ENCODE measurements at places on chromosomes 3 and 15.

GRCh38 chr3:153026026-153026425 is 136.0 kb upstream of the RAP2B start:
- DNase-seq: no peak

DNA sequence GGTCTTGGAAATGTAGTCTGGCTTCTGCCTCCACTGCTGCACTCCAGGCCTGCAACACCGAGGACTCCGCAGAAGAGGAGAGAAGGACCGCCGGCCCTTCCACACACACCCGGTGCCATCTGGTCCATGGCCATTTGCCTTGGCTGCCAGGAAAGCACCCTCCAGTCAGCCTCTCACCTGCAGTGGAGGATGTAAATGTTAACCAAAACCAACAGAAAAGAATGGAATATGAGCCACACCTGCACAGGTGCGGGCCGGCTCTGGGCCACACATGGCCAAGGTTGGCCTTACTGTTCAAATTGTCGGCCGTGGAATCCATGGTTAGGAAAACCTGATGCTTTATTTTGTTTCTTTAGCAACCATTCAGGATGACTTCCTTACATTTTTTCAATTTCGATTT is 178.3 kb upstream of the C2CD4B start:
- DNase-seq: peak; percentile 13

DNA sequence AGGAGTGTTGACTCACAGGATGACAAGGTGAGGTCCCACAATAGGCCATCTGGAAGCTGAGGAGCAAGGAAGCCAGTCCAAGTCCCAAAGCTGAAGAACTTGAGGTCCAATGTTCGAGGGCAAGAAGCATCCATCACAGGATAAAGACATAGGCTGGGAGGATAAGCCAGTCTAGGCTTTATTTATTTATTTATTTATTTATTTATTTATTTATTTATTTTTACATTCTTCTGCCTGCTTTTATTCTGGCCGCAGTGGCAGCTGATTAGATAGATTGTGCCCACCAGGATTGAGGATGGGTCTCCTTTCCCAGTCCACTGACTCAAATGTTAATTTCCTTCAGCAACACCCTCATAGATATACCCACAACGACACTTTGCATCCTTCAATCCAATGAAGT is 472.2 kb upstream of the DPPA4 start:
- no peak for DNase-seq

DNA sequence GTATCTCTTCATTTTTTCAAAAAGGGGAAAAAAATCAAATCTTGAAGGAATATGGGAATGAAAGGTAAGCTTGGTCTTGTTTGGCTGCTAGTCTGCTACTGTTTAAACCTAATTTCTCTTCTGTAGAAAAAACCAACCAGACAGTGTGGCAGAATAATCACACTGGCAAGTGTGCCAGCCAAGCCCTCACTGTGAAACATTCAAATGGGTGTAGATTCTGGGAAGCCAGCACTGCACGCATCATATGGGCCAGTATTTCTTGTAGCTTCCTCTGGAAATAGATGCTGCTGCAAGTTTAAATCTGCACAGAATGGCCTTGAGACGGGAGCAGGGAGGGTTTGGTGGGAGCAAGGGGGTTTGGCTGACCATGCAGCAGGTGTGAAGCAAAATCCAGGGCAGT is 62.1 kb downstream of the POMGNT2 start:
- peak; percentile 74 for DNase-seq

DNA sequence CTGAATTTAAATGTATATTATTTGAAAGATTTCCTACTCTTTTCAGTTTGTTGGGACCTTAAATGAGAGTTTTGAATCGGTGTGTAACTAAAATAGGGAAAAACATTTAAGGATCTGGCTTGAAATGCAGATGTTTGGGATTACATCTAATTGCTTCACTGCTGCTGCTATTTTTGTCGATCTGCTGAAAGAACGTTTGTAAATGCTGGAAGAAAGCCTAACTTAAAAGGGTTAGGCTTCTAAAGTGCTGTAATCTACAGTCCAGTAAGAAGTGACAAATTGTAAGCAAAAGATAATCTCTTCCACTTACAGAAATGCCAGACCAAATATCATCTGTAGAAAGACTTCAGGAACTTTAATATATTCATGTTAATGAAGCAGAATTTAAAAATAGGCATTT is 691.6 kb downstream of the ZNF385D start:
- no peak for DNase-seq

GRCh38 chr3:88151358-88151757 is 1.6 kb downstream of the C3orf38 start:
- DNase-seq: no peak

DNA sequence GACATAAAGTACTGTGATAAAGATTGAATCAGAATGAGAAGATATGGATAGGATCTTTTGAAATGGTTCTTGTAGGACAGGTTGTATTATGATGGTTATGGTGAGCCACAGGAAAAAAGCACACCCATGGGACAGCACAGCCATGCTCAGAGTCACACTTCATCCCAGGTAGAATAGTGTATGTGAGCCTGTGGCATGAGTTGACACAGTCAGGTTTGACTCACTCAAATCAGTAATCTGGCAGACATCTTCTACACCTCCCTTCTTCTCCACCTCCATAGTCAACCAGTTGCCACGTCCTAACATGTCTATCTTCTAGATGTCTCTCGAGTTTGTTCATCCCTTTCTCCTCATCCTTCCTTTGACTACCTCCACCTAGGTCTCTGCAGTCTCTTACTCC is 176.0 kb downstream of the RBMS3 start:
- DNase-seq: no peak

- DNase-seq: no peak
Measured at GRCh38 chr15:83588441-83588840, 65.5 kb upstream of the ADAMTSL3 start.

DNA sequence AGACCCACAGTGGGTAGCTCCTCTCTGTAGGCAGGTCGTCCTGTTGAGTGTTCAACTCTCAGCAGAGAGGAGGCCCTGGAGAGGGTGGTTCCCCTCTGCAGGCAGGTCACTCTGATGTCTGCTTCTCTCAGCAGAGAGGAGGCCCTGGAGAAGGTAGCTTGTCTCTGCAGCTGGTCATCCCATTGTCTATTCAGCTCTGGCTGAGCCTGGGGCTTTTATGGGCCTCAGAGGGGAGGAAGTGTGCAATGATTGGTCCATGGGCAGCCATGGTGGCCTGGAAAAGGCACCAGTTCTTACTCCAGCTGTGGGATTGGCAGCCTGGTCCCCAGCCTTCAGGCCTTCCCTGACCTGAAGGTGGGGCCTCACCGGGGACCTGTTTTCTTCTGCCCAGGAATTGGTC is 52.9 kb downstream of the PPCDC start:
- no peak for DNase-seq

- no peak for DNase-seq
Measured at GRCh38 chr3:161977850-161978249, 481.2 kb downstream of the OTOL1 start.

DNA sequence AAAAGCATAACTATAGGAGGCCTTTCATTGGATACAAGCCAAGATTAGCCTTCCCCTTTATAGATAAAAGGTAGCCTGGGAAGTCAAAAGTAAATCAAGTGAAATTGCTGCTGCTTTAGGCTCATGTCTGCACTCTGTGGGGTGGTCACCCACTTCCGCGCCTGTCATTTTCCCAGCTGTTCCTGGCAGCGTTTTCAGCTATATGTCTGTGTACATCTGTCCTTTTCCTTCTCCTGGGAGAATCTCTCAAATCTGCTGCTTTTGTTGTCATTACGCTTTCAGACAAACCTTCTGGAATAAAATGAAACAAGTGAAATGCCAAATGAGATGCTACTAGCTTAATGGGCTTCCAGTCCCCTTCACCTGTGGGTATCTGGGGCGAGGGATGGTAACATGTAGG is 211.8 kb downstream of the MCTP2 start:
- no peak for DNase-seq

DNA sequence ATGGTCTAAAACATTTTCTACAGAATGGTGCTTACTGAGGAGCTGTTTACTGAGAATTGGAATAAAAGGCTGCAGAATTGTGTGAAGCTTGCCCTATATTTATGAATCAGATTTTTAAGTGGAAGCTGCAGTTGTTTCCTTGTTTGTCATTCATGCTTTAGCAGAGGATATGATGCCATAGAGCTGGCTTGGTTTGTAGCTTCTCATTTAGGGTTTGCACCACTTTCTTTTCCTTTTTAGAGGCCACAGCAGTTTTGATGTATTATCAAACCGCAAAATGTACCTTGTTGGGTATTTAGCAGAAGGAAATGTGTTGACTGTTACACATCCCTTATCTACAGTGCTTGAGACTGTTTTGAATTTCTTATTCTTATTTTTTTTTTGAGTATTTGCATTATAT is 66.2 kb downstream of the RASA2 start:
- no peak for DNase-seq

DNA sequence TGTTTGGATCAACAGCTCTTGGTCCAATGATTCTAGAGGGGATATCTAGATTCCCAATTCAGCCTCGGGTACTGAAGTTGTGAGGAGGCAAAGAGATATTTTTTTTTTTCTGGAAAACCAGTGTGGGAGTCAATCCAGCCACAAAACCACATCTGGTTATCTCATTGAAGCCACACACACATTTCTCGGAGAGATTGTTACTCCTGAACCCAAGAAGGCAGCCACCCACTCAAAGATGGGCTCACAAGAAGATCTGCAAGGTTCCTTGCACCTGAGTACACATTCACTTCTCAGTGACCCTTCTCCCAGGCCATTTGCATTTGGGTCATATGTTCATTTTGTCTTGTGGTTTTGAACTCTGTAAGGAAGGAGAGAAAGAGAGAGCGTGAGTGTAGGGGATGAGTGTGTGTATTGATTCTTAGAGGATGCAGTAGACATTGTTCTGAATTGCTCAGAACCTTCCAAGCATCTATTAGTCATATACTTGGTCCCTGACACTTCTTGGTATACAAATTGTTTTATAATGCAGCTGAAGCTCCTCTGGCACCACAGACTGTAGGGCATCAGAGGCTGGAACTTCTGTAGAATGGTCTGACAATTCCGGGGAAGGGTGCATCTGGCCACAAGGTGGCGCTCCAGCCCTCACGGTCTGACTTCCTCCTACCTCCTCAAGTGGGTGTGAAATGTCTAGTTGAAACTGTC is 39.3 kb upstream of the TRA2B start:
- peak; percentile 53 for DNase-seq

GRCh38 chr15:60101416-60101815 is 97.3 kb downstream of the FOXB1 start:
- DNase-seq: no peak

GRCh38 chr3:145359040-145359439 is 801.9 kb downstream of the PLOD2 start:
- DNase-seq: no peak

GRCh38 chr3:161199926-161200325 is 21.2 kb upstream of the NMD3 start:
- no peak for DNase-seq

DNA sequence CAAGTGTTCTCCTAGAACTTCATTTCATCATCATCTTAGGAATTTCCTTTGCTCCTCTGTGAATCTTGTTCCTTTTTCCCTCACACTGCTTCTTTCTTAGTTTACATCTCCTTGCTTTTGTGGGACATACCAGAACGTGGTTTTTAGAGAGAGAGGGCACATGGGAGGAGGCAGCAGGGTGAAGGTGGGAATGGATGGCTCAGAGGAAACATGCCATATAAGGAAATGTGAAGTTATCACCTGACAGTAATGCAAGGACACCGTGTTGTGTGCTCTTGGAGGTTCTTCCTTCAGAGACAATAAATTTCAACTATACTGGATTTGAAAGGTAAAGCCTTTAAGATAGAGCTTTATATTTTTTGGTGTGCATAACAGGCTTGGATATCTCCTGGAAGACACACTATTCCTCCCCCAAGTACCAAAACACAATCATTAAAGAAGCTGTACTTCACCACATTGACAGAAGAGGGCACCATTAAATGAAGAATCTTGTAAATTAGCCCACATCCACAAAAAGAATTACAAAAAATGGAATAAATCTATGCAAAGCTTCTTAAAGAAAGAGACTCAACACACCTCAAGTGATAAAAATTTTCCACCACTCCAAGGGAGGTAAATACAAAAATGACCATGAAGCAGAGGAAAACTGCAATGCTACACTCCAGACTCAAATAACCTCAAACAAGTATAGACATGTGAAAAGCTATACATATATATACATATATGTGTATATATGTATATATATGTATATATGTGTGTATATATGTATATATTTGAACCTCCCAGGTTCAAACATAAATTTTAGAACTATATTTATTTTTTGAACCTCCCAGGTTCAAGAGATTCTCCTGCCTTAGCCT is 26.1 kb downstream of the RPL39L start:
- DNase-seq: no peak

DNA sequence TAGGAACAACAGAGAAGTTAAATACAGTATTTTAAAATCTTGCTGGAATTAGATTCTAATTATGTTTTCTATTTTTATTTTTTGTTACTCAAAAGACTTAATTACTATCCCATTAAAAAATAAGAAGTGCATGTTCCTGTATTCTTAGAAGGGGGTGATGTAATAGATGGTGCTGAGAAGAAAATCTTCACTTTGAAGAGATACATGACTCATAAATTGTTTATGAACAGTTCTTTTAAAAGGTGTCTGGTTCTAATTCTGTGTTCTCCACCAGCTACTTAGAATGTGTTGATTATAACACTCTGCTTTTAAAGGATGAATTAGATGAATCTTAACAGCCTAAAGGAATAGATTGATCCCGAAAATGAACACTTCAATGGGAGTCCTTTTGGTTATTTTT is 8.2 kb downstream of the RCN2 start:
- DNase-seq: no peak

DNA sequence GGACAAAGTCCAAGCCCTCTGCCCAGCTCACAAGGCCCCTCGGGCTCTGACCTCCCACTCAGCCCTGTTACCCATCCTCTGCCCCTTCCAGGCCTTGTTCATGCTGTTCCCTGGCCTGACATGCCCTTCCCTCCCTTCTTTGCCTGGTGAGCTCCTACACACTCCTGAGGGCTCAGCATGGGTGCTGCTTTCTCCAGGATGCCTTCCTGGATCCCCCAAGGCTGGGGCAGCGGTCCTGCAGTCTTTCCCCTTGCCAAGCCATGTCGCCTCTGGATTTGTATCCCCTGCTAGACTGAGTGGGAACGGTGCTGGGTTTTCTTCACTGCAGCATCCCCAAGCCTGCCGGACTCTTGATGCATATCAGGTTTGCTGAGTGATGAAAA is 35.9 kb downstream of the FAM3D start:
- no peak for DNase-seq

GRCh38 chr15:51936105-51936478 is 35.5 kb downstream of the LEO1 start:
- DNase-seq: no peak

All from cerebellum (tissue), 4 donors.